GDM1 (cell line): ENCODE measurements at places on chromosomes 1 and 21.

DNA sequence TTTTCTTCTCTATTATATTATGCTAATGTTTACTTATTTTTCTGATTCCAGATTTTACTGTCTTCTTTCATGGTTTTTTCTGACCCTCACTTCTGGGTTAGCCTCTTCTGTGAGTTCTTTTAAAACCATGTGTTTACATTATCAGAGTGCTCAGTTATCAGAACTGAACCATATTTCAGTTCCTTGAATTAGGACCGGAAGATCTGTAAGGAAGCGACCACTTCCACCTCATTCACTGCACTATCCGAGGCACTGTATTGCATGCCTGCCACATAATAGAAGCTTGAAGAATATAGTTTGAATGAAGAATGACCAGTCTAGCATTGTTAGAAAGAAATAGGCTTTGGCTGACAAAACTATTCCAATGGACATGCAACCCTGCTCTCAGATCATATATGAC is 281.0 kb upstream of the DEPDC1 start:
- DNase-seq, result no peak

GRCh38 chr1:234170622-234171021 is 202.6 kb upstream of the COA6 start:
- no peak for DNase-seq

- no peak for DNase-seq
Measured at GRCh38 chr1:228969953-228970800, 234.9 kb downstream of the RHOU start.

- DNase-seq, result no peak
Measured at GRCh38 chr1:89546934-89547562, 22.4 kb downstream of the LRRC8B start.

GRCh38 chr1:20840731-20841130 is 53.6 kb upstream of the HP1BP3 start:
- no peak for DNase-seq

- DNase-seq, result no peak
Measured at GRCh38 chr1:225678545-225678944, 25.6 kb upstream of the ENAH start.

GRCh38 chr1:83818916-83819315 is 180.0 kb downstream of the TTLL7 start:
- no peak for DNase-seq

DNA sequence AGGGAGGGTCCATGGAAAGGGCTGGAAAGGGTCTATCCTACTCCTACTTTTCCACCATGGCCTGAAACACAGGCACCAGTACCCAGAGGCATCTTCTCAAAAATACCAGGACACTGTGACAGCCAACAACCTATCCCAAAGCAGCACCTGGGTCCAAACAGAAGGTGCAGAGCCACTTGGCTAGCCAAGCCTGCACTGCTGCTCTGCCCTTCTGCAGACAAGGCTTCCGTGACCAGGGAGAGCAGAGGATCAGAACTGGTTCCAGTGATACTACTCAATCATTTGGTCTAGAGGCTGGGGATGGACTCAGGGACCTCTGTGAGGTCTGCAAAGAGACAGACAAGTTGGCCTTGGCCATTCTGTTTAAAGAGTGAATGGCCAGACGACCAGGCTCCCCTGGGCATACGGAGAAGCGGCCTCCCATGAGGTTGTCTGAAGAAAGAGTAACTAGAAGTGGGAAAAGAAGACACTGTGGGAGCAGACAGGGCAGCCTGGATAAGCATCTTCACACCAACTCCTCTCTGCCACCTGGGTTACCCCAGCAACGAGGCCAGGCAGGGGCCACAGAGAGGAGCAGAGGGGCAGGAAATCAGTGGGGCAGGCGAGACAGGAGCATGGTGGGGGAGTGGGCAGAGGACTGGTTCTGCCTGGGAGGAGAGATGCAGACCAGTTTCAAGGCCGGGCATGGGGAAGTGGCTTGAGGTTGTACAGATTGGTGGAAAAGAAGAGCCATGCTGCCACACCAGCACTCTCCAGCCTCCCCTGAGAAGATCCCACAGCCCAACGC is 5.7 kb downstream of the KCNN3 start:
- DNase-seq, result no peak

GRCh38 chr1:41409825-41410224 is 48.6 kb downstream of the FOXO6 start:
- DNase-seq, result no peak

DNA sequence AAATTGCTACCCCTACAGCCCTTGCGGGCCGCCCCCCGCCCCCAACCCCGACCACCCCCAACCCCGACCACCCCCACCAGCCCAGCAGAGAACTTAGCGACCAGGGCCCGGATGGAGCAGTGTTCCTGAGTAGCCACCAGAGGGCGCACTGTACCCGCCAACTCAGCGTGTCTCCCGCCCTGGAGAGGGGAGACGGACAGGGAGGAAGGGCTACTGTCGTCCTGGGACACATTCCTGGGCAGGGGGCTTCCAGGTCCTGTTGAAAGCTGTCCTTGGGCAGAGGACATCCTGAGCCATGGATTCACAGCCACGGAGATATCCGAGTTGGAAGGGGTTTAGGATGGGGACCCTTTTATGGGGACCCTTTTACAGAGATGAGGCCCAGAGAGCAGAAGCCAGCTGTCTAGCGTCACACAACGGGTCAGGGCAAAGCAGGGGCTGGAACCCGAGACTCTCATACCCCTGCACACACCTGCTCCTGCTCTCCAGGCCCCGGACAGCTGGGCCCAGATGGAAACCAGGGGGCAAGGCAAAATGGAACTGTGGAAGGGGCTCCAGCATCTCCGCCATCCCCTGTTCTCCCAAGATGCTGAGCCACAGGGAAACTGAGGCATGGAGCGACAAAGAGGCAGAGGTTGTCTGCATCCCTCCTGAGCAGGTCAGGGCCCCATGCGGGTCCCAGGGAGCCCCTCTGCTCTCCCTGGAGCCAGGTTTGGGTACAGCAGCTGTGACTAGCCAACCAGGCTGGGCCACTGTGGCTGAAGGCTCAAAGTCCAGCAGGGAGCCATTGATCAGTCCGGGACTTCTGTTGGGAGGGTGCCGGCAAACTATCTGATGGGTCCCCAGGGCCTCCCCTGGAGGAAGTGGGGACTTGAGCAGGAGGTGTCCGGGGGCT is 25.0 kb upstream of the LAPTM5 start:
- peak; percentile 17 for DNase-seq

DNA sequence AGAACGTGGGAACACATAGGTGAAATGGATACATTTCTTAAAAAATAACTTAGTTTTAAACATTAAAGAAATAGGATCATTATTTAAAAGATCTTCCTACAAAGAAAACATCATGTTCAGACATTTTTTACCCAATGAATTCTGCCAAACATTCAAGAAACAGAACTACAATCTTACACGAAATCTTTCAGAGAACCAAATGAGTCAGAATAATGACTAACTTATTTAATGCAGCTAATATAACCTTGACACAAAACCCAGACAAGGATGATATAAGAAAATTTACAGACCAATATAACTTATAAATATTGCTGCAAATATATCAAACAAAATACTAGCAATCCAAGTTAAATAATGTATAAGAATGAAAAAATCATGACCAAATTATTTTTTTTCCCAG is 220.1 kb upstream of the KCNK2 start:
- DNase-seq, result no peak

DNA sequence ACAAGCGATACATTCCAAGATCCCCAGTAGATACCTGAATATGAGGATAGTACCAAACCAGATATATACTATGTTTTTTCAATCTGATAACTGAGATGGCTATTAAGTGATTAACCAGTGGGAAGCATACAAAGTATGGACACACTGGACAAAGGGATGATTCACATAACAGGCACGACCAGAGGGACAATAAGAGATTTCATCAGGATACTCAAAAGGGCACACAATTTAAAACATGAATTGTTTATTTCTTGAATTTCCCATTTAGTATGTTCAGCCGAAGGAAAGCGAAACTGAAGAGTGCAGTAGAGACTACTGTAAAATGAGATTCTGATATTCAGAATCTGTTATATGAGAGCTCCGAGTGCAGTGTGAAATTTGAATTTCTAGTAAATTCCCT is 10.6 kb downstream of the ZZZ3 start:
- no peak for DNase-seq

DNA sequence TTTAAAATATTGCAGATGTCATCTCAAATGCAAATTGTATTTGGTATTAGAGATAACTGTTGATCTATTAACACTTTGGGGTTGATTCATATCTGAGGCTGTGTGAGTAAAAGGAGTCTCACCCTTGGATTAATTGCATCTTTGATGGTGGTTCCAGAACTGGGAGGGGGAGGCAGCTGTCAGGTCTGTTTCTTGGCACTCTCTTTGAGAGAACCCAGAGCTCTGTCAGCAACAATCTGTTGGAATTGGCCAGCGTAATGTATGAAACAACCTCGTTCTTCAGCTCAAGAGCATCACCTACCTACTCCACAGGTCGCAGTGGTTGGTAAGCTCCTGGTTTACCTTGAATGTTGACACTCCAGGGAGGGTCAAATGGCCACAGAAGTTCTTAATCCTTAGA is 424.1 kb downstream of the CAMTA1 start:
- DNase-seq, result no peak

DNA sequence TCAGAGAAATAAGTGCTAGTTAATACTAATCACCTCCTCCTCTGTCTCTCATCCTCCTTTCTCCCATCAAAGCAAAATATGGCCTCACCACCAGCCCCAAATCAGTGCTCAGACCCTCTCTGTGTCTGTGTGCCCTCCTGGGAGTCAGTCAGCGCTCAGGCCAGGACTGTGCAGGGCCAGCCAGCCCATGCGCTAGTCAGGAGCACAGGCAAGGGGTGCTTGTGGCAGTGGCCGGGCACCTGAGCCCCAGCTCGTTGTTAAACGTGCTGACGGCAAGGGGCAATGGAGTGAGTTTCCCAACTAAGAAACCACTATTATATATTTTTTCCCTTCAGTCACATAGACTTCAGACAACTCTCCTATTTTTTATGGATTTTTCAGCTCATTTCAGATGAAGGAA is 19.2 kb upstream of the PGD start:
- DNase-seq, result no peak

GRCh38 chr1:225461533-225462428 is 33.9 kb upstream of the LBR start:
- DNase-seq, result no peak

DNA sequence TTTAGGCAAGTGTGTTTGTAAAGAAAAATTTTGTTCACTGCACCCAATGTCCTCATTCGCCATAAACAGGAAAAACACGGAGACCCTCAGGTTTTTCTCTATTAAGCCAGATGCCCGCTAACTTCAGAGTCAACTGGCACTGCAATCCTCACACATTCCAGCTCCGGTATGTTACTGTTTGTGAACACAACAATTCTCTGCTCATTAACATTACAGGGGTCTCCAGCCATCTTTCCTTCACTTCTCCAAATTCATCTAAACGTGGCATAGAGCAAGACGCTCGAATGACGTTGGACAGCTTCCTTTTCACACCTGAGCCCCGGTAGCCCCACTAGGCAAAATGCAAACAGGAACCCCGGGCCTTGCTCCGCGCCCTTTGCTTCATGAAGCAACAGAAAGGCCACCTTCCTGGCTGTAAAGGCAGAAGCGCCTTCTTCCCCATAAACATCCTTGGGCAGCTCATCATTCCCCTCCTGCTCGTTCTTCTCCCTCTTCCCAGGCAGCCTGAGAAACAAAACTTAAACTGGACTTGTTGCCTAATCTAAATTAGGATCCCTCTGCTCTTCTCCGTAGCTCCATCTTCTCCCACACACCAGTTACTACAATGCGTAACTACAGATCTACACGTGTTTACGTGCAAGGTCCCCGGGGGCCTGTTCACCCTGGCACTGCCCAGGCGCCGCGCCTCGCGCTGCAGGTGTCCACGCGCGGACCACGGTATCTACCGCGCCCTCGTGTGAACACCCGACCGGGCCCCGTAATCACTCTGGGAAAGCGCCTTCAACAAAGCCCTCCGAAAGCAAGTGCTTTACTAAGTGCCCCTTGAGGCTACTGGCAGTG is 1.2 kb downstream of the LBR start:
- no peak for DNase-seq

- DNase-seq, result no peak
Measured at GRCh38 chr1:33420870-33421775, 9.8 kb downstream of the PHC2 start.

GRCh38 chr1:203095061-203095690 is 9.4 kb upstream of the MYOG start:
- no peak for DNase-seq

DNA sequence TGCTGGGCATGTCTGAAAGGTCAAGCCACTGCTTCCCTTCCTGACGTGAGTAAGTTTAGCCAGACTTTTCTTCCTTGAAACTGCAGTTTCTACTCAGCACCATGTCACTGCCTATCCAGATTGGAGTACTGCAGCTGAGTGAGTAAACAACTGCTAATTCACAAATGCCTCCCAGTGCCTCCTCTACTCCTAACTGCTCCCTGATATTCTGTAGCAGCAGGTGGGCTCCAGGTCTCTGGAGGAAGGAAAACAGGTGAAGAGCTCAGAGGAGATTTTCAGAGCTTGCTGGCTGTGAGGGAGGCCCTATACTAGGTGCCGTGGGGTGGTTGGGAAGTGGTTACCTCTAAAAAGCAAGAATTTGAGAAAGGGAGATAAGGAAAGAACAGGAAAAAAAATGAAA is 96.5 kb downstream of the KIF14 start:
- no peak for DNase-seq

- no peak for DNase-seq
Measured at GRCh38 chr1:7478809-7479499, 292.1 kb upstream of the VAMP3 start.

DNA sequence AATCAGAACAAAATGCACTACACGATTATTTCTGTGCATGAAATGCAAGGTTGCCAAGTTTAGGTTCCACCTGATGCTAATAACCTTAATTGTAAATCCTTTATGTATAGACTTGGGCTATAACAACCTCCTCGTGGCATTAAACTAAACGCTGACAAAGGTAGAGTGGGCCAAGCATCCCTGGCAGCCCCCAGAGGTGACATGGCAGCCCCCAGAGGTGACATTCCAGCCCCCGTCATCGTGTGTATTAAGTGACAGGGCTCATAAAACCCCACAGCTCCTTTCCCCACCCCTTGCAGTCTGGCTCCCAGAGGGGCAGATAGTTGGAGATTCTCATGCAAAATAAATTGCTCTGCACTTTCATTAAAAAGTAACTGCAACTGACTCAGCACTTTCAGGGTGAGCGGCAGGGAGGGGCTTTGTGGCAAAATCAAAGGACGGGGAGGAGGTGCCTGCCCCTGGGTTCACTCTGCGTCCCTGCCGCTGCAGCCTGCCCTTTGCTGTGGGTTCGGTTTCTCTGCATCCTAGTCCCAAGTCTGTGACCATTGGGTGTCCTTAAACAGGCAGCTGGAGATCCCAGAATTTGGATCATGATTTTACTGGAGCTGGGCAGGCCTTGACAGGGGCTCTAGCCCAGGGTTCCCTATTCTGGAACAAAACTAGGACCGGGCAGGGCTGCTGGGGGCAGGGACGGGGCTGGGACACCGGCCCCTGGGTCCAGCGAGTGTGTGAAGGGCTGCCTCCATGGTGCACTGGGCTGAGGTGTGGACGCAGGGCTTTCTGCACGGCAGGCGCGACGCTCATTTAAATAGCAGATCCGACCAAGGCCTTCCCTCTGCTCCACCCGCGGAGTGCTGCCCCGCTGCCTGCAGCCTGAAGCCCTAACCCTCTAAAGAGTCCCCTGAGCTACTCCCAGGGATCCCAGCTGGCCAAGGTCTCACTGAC is 234.9 kb upstream of the VAMP3 start:
- DNase-seq, result no peak

- DNase-seq, result peak; percentile 19
Measured at GRCh38 chr1:236052232-236052993, 12.5 kb downstream of the NID1 start.

GRCh38 chr21:44049606-44050005 is 37.5 kb downstream of the TRAPPC10 start:
- no peak for DNase-seq

- no peak for DNase-seq
Measured at GRCh38 chr1:5318143-5318816, 663.9 kb downstream of the AJAP1 start.
